ENCODE measurements at places on chromosomes 12 and 14. TPM values are rescaled to one million over a fixed set of nuclear protein-coding genes. Genes with fewer than 3 reads are reported as not detected.

Gene DHH
- total RNA-seq: not detected

DNA sequence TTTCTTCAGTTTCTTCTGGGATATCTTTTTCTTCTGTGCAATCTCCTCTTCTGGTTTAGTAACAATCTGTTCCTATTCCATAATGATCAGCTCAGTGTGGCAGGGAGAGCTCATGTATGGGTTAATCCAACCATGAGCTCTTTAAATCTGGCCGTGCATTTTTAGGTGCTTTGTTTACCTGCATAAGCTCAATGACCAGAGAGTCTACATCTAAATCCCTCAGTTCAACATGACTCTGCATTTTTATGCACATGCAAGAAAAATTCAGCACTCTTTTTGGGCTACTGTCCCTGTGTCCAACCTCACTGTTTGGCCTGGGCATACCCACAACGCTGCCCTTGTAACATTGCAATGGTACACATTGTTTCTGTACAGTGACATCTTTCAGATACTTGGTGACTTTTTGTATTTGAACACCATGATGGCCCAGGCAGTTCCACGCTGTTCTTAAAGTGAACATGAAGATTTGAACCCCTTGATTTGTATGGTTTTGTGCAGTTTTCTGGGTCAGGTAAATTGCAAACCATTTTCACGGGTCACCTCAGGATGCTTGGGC lies 243.3 kb upstream of the SRRM4 start:
- no peak overlapping the region for H3K27ac ChIP-seq
- no peaks in the 10 kb centered on the region for H3K36me3 ChIP-seq
- no peaks in the 10 kb centered on the region for H3K4me1 ChIP-seq

DNA sequence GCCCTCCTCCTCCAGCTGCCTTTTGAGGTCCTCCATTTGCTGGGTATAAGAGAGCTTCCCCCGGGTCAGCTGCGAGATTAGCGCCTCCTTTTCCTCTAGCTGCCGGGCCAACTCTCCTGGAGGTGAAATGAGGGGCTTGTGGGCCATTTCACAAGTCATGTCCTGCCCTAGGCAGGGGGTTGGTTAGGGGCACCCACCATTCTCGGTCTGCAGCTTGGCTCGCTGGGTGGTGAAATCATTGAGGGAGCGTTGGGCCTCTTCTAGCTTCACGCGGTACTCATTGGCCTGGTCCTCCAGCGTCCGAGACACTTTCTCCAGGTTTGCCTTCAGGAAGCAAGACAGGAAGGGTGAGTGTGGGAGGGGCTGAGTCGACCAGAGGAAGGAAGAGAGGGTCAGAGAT lies 12.6 kb downstream of the CMTM5 start:
- H3K4me3 ChIP-seq: no peak overlapping the region
- DNase-seq: no peak
- no peak overlapping the region for H3K27ac ChIP-seq
- H3K36me3 ChIP-seq: no peaks in the 10 kb centered on the region
- peaks cover 37% of the 10 kb centered on the region for H3K27me3 ChIP-seq

DNA sequence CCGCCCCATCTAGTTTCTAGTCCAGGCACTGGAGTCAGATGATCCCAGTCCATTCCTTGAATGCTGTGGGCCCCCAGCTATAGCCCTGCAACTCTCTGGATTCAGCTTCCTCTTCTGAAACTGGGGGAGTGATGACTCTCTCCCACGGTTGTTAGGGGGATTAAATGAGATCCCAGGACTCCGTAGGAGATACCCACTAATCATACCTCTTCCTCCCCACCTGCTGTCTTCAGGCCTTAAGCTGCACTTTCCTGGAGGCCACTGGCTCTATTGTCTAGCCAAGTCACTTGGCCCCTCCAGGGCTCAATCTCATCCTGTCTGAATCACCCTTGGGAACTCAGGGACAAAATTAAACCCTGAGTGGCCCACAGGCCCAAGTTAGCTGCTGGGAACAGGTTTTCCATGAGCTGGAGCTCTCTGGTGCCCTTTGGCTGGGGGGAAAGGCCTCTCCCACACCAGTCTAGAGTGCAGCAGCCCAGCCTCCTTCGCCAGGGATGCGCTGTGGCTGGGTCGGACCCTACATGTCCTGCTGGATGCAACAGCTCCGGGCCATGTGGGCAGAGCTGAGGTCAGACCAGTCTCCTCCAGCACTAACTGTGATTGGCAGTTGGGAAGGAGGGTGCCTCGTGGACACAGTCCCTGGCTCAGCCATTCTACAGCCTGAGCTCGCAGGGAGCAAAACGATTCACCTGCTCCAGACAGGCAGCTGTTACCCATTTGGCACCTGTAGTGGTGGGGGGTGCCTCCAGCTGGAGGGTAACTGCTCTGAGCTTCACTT lies 6.0 kb upstream of the ASB2 start:
- H3K36me3 ChIP-seq: no peaks in the 10 kb centered on the region
- H3K27ac ChIP-seq: no peak overlapping the region
- no peak overlapping the region for H3K4me3 ChIP-seq
- 0 out of 2 replicates have a peak, but pooled peaks cover 2% of the 10 kb centered on the region for H3K27me3 ChIP-seq
- peaks cover 20% of the 10 kb centered on the region for H3K4me1 ChIP-seq
- no peak for DNase-seq
